Activated CD4-positive, alpha-beta memory T cell treated with anti-CD3 and anti-CD28 coated beads for 36 hours (primary cell): ENCODE measurements at places on chromosomes 16 and 17. TPM values are rescaled to one million over a fixed set of nuclear protein-coding genes. Genes with fewer than 3 reads are reported as not detected.

The CACNG4 gene
- not detected for total RNA-seq

The TRPV3 gene
- total RNA-seq, result 0.77 TPM

The KRTAP3-1 gene
- not detected for total RNA-seq

The NTN3 gene
- not detected for total RNA-seq

The ZNF75A gene
- 19.3 TPM for total RNA-seq

The CDT1 gene
- 169 TPM for total RNA-seq

The GABARAP gene
- total RNA-seq, result 188 TPM

The CACNA1G gene
- total RNA-seq, result not detected

The TEX14 gene
- 0.14 TPM for total RNA-seq

The WSB1 gene
- total RNA-seq, result 135 TPM

The HS3ST2 gene
- total RNA-seq, result not detected

The CDR2 gene
- total RNA-seq, result 44.4 TPM

The SLC4A1 gene
- total RNA-seq, result not detected

The SPNS1 gene
- 11.3 TPM for total RNA-seq

The CDC42EP4 gene
- 1.6 TPM for total RNA-seq

The GP1BA gene
- total RNA-seq, result not detected

The TSNAXIP1 gene
- 0.77 TPM for total RNA-seq

The RGS11 gene
- 0.14 TPM for total RNA-seq

The KCTD19 gene
- 2.5 TPM for total RNA-seq

The SEPTIN1 gene
- 199 TPM for total RNA-seq

The PLLP gene
- not detected for total RNA-seq

The CD300A gene
- 11.3 TPM for total RNA-seq

The HP gene
- total RNA-seq, result not detected

The KRT33B gene
- not detected for total RNA-seq

The TPSG1 gene
- not detected for total RNA-seq

The GPR179 gene
- total RNA-seq, result 0.10 TPM

The LLGL1 gene
- 27.3 TPM for total RNA-seq

The ASGR2 gene
- total RNA-seq, result not detected

The KRTAP4-1 gene
- total RNA-seq, result not detected

The CDH11 gene
- not detected for total RNA-seq

The TNFSF13 gene
- 0.71 TPM for total RNA-seq

The RNF112 gene
- 0.97 TPM for total RNA-seq
